Activated T-helper 1 cell treated with anti-CD3 and anti-CD28 coated beads, Interleukin-12 subunit alpha, Interleukin-12 subunit beta, Interleukin-2, Interleukin-4 antibody, amounts not matched to agents 30 ng/mL and 10 ng/mL and 1 ng/mL, durations not matched to agents 14 hours and 24 hours and 36 hours (primary cell): ENCODE measurements at places on chromosomes 7 and 10. TPM values are rescaled to one million over a fixed set of nuclear protein-coding genes. Genes with fewer than 3 reads are reported as not detected.

NOBOX gene
- total RNA-seq, result not detected in 2 replicates

MYH16 gene
- total RNA-seq, result not detected in 2 replicates

PAX2 gene
- not detected in 2 replicates for total RNA-seq

GRCh38 chr7:47181746-47182361 lies 400.1 kb downstream of the TNS3 start:
- DNase-seq, result no peak

DNA sequence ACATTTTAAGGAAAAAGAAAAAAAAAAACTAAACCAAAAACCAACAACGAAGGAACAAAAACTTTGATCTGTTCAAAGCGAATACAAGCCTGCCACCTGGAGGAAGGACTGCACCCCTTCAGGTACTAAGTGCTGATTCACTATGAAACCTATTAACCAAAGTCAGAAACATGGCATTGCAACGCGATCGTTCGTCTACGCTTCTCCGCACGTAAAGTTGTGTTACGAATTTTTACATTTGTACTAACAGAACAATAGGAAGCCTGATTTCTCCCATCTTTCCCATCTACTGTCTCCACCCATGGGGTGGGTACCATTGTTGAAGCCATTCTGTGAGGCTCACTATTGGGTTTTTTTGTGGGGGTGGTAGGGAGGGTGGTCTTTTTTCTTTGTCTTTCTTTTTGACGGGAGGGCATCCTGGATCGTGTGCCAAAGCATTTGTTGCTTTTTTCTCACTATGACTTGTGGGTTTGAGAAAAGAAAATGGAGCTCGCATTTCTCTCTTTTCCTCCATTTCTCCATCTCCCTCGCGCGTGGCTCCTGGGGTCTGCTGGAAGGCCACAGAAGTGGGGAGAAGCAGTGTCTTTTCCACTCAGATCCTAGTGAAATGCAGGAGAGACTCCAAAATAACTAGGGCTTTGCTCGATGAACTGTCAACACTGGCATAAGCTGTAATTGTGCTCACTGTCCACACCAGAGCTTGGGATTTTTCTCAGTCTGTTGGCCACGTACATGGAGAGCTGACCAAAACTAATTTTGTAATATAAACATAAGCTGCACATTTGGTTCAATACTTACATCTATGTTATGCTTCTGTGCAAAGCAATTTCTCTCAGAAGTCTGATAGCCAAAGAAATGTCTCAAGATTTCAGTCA lies 100.9 kb upstream of the YAE1 start:
- peak; percentile 8 for DNase-seq

GRCh38 chr7:30917216-30917893 lies 5.7 kb downstream of the AQP1 start:
- DNase-seq, result no peak

DNA sequence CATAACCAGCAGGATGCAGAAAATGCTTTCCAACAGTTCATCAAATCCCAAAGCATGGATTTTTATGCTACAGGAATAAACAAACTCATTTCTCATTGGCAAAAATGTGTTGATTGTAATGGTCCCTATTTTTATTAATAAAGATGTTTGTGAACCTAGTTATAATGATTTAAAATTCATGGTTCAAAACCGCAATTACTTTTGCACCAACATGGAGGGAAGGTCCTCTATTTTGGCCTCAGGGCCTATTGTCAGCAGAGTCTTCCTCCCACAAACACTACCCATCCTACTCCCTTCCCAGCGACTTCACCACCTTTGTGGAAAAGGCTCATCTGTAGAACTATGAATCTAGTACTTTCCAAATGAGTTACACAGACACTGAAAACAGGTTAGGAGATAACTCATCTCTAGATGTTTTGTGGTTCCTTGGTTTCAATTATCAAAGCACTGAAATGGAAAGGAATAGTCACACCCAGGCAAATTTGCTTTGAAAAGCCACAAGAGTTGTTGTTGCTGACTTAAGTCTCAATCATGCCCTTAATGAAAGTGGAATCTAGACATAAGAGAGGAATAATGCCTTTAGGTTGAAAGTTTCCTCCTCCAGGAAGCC lies 59.4 kb upstream of the FRMD4A start:
- peak; percentile 14 for DNase-seq

DNA sequence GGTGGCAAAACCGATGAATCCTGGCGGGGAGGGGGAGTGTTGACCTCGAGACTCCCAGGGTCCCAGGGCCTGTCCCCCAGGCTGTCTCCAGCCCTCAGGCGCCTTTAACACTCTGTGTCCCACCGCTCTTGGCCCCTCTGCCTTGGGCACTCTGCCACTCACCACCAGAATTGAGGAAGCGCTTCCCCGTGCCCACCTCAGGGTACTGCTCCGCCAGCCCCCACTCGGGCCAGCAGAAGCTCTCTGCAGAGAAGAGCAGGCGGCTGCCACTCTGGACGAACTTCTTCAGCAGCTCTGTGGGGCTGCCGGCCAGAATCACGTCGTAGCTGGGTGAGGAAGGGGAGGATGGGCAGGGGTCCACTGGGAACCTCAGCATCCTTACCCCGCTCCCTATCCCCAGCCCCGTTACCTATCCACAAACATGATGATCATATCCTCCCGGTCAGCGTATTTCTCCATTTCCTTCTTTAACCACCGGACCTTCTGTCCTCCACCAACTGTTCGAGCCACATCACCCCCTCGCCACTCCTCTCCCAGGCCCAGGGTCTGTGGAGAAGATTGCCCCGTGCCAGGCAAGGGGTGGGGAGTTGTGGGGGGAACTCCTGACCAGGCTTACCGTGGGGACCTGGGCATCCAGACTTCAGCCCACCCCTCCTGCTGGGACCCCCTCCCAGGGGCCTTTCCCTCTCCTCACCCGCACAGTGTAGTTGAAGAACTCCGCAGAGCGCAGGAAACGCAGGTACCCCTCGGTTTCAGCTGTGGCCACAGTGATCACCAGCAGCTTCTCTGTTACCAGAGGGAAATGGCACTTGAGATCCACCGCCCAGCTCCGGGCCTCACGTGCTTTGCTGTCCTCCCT lies 1.2 kb downstream of the PLOD3 start:
- no peak for DNase-seq

GRCh38 chr7:45579391-45579801 lies 5.2 kb downstream of the ADCY1 start:
- no peak for DNase-seq

DNA sequence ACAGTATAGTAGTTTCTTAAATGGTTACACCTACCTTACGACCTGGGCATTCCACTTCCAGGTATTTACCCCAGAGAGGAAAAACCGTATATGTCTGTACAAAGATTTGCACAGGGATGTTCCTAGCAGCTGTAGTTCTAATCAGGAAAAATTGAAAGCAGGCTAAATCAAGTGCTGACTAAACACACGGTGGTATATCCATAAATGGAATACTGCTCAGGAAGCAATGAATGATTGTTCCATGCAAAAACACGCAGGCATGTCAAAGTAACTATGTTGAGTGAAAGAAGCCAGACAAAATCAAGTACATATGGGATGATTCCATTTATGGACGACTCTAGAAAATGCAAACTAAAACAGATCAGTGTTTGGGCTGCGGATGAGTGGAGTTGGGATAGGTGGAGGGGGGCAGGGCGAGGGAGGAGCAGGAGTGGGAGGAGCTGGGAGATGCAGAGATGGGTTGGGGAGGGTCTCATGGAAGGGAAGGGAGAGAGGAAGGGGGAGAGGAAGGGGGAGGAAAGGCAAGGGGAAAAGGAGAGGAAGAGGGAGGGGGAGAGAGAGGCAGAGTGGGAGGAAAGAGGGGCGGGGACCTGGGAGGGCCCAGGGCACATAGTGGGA lies 484 bp upstream of the MSRB2 start:
- no peak for DNase-seq

- no peak for DNase-seq
These were observed 8.0 kb upstream of the ZMIZ1 start for GRCh38 chr10:79060641-79061255.

DNA sequence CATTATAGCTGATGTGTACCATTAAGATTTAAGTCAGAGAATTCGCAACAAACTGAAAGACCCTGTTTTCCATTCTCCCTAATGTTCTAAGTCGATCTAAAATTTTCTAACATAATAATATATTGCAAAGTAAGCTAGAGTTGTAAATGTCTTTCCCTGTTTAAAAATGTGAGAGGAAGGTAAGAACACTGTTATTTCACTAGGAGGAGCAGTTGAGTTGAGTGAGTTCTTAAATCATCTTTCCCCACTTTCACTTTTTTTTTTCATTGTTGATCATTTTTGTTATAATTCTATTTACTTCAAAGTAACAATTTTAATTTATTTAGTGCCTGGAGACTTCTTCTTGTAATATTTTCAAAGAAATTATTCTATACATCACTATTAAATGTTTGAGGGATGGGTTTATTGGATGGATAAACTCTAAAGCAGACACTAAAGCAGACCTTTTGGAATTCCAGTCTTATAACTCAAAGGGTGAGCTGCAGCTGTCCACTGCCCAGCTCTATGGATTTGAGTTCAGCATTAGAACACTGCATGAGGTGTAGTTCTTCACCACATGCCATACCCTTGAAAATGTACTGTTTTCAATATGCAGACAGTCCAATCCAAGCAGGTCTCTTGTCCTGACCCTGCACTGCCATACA lies 181.3 kb upstream of the FZD1 start:
- no peak for DNase-seq

DNA sequence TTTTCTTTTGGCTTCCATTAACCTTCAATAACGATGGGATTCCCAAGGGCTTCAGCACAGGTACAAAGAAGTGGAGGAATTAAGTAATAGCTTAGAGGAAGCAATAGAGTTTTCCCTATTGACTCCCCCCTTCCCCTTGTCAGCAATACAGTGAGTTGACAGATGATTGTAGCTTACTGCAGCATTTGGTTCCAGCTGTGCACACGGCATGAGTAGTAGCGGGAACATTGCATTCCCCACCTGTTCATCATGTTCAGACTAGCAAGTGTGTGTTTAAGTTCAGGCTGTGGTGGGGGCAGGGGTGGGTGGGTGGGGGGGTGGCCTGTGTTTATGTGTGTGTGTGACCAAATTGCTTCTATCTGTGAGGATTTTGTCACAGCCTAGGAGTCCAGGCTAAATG lies 4.6 kb upstream of the ADRA2A start:
- DNase-seq, result no peak

- DNase-seq, result no peak
These were observed 123.6 kb downstream of the ZNF248 start for GRCh38 chr10:37733822-37734221.

DNA sequence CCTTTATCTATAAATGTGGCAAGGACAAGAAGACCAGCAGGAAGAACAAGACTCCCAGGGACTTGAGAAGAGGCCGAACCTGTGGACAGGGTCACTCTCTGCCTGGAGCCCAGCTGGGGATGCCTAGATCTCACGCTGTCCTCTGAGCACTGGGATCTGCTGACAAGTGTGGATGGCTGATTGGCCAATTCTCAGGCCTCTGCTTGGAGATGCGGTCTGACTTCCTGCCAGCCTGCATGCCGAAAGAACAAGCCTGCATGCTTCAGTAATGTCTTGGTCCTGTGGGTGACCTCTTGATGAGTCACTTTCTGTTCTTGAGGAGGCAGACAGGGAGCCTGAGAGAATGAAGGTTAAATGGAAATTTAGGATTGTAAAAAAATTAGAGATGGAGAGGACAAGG lies 84.7 kb downstream of the TMEM178B start:
- no peak for DNase-seq
